Renal cortical epithelial cell (primary cell): ENCODE measurements at places on chromosomes 11 and 22.

GRCh38 chr11:10478066-10478465 lies 23.0 kb downstream of the AMPD3 start:
- DNase-seq, result no peak

DNA sequence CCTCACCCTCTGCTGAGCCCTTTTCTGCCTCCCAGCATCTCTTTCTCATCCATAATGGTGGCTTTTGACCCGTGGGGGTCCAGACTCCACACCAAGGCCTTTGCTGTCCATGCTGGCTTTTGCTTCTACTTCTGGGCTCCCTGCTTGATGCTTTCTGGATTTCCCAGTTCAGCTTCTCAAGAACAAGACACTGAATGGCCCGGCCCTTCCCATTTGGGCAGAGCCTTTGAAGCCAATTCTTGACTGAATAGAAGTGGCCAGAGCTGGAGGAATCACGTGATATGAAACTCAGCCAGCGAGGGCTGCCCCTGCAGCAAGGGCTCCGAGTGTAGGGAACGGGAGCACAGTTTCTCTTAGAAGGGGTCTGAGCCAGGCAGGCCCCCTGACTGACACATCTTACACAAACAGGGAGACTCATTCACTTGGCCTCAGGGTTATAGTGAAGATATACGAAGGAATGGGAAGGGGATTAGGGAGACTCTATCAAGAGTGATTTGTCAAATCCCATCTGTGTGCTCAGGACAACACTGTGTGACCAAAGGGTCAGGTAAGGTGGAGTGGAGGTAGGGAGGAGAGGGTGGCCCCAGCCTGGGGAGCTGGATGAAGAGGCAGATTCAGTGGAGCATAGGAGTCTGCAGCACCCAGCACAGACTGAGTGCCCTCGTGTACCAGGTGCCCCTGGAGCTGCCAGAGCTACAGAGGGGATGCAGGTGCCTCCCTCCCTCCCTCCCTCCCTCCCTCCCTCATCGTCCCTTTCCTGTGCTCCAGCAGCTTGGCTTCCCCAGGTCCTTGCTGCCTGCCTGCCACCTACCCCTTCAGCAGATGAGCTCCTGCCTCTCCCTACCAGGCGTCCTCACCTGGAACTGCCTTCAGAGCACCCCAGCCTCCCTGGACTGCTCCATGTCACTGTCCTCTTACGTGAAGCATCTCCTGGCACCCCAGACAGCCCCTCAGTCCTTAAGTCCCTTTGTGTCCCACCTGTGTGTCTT lies 106.0 kb downstream of the TRIM29 start:
- no peak for DNase-seq

DNA sequence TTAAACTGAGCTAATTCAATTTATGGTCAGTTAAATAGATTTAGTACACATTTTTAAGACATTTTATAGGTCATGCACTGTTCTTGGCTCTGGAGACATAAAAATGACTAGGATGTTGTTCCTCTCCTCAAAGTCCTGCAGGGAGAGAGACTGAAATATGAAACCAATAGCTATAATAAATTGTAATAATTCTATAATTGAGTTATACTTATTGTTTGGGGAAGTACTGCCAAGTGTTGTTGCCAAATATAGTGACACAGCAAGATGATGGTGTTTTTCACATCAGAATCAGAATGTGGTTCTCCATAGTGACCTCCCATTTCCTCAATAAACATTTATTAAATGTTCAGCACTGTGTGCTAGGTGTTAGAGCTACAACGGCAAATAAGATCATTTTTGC lies 470.6 kb downstream of the NTM start:
- DNase-seq, result no peak

GRCh38 chr22:30878516-30879414 lies 89.8 kb downstream of the MORC2 start:
- DNase-seq, result no peak

DNA sequence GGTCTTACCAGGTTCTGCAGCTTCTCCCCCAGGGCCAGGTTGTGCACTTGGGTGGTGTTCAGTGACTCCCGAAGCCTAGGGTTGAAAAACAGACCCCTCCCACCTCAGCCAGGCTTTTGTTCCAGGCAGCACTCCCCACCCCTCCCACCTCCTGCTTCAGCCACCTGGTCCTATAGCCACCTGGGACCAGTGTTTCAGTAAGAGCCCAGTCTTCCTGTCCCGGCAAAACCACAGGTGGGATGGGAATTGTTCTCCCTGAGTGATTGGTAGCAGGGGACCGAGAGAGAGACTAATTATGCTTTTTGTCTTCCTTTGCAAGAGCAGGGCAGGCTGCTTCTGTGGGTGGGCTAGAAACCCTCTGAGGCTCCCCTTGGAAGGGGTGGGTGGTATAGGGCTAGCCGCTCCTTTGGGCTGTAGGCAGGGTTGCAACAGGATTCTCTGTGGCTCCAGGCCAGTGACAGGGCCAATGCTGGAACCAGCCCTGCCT lies 8.5 kb upstream of the NAALADL1 start:
- DNase-seq, result no peak

- DNase-seq, result peak; percentile 51
Measured at GRCh38 chr11:65432686-65433582, 10.3 kb downstream of the NEAT1 start.

DNA sequence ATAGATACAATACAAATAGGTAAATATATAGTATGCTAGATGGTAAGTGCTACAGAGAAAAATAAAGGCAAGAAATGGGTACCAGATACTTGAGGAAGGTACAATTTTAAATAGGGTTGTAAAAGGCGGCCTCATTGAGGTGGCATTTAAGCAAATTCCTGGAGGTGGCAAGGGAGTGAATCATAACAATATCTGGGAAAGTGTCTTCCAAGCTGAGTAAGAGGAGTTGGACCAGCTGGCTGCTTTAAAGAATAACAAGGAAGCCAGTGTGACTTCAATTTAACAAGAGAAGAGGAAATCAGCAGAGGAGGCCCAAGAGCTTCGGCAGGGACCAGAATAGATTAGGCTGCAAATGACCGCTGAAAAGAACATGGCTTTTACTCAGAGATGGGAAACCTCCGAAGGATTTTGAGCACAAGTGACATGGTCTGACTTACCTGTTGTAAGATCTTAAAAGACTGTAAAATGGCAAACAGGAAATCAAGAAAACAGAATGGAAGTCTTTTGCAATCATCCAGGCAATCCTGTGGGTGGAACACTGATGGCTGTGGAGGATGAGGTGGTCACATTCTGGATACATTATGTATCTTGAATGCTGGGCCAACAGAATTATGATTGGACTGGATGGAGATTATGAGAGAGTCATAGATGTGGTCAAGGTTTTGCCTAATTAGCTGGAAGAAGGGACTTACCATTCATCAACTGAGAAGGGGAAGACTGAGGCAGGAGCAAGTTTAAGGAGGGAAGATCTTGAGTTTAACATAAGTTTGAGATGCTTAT lies 77.2 kb downstream of the RDX start:
- DNase-seq, result no peak

DNA sequence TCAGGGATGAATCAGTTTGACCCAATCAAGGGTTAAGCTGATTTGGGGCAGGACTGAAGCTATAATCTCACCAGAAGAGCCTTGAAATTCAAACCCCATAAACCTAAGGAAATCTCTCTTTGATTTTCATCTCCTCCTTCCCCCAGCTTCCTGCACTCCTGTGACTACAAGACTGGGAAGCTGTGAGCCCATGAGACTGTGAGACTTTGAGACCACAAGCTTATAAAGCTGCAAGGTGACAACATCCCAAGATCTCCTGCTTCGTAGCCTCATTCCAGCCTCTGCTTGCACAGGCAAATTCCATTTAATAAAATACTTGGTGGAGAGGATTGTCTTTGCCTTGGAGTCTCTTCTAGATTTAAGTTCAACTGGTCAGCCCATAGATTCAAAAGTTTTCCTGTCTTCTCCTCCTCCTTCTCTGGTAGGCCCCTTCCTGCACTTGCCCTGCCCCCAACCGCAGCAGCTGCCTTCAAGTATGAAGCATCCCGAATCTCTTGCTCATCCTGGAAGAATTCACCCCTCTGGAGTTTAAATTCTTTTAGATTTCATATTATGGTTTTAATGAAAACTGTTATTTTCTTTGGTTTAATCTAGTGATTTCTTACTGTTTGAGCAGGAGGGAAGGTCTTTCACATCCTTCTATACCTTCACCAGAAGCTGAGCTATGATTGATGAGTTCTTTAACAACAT lies 42.1 kb downstream of the PAMR1 start:
- no peak for DNase-seq

GRCh38 chr11:131764649-131765048 lies 394.2 kb downstream of the NTM start:
- no peak for DNase-seq

DNA sequence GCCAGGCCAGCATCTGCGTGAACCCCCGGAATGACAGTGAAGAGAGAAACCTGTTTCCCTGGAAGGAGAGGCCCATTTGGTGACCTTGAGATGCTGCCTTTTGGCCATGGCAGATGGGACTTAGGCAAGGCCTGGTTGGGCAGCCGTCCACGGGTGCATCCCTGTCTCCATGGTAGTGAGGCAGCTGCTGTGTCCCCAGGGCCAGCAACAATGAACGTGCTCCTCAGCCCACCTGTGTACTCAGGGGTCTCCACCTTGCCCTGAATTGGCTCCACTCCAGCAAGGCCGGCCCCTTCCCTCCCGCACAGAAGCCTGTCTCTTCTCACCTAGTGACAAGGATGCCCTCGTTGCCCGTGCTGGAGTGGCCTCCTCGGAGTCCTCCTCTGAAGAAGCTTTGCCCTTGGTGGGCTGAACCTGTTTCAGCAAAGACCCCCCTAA lies 441.1 kb downstream of the TBC1D22A start:
- DNase-seq, result no peak
